ENCODE measurements at places on chromosomes 3 and 15.

DNA sequence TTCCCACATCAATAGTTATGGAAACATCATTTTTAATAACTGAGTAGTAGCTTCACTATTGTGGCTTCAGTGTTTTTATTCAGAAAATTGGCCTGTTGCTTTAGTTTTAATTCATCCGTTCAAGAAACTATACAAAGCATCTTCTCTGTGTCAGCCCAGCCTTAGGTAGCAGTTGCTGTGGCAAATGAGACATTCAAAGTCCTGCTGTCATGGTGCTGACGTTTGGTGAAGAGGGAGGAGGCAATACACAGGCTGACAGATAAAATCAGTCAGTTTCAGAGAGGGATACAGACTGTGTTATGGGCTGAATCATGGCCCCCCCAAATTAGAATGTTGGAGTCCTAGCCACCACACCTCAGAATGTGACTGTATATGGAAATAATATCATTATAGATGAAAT is 56.5 kb downstream of the SLC7A14 start:
- peaks cover 12% of the 10 kb centered on the region for H3K27me3 ChIP-seq
- no peak overlapping the region for H3K4me3 ChIP-seq
- DNase-seq = no peak

- no peaks in the 10 kb centered on the region for H3K27me3 ChIP-seq
- DNase-seq = no peak
- H3K27ac ChIP-seq = no peak overlapping the region
Observed at GRCh38 chr3:53331871-53332270, 15.5 kb downstream of the DCP1A start.

DNA sequence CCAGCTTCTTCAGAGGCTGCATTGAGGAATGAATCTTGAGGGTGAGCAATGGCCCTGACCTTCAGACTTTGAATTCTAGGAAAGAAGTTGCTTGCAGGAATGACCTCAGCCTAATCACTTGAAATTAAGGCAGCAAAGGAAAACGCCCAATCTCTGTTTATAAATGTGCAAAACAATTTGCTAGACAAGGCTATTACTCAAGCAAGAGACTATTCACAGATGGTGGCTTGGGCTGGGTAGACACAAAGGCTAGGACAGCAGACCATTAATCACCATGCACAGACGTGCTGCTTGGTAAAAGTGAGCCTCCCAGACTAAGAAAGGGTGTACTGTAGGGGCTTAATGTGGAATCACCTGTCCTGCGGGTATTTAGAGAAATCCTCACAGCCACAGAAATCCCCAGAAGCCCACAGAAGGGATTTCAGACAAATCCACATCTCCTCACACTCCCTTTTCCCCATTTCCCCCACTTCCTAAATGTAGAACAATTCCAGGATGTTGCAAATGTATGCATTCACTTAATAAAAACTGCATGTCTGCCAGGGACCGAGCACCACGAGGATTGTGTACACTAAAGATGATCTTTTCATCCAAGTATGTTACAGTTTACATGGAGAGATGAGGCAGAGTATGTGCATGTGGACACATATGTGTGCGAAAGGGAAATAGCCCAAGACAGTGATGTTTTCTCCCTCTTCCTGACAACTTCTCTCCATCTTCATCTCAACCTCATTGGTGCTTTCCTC is 259.5 kb downstream of the THSD4 start:
- H3K36me3 ChIP-seq = peaks cover 11% of the 10 kb centered on the region
- H3K4me1 ChIP-seq = peaks cover 23% of the 10 kb centered on the region
- no peak overlapping the region for H3K27ac ChIP-seq
- no peak for DNase-seq

DNA sequence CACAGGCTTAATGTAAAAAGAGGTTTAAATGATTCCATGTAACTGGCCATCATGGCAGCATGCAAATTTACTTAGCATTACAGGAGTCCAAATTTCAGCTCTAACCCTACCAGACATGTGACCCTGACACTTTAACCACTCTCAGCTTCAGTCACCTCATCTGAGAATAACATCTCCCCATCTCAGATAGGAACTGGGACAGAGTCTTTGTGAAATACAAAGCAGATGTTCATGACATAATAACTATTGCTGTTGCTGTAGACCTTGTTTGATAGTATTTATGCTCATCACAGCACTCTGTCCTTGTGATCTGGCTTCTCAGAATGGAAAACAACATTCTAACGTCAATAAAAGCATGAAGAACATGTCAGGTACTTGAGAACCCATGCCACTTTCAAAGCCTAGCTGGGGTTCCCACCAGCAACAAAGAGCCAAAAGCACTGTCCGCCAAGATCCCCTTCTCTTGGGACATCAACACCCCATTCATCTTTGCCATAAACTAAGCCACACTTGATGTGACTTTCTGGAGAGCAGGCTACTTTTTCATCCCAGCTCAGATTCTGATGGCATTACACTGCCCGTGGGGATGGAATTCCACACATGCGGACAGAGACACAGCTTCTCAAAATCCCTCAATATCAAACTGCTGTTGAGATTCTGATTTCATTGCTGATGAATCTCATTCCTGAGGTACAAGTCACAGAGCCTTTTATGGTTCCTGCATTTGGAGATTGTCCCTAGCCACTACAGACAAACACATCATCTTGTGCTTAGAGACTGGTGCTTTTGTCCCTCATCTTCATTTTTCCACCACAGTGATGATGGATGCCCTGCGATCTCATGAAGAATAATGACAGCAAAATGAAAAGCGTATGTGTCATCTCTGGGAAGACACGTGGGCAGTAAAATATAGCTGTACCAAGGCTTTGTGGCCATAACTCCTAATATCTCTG is 202.7 kb downstream of the TNIK start:
- peaks cover 34% of the 10 kb centered on the region for H3K36me3 ChIP-seq
- no peaks in the 10 kb centered on the region for H3K27me3 ChIP-seq
- H3K27ac ChIP-seq = peak overlapping the region; percentile 97
- no peak for DNase-seq
- H3K4me1 ChIP-seq = peaks cover 85% of the 10 kb centered on the region

DNA sequence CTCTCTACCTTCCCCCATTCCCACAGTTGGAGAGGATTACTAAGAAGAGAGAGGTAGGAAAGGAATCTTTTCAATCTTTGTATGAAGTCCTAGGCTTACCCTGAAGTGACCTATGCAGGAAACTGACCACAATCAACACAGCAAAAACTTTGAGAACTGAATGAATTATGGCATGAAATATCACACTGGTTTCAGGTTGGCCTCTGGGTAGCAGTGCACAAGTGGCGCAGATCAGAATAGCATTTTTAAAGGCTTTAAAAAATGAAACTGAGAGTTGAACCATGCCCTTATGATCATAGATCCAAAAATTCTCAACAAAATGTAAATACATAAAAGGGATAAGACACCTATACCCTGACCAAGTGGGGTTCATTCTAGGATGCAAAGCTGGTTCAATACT is 198.9 kb downstream of the CPNE4 start:
- H3K4me3 ChIP-seq = no peak overlapping the region
- H3K27me3 ChIP-seq = no peaks in the 10 kb centered on the region
- H3K27ac ChIP-seq = no peak overlapping the region
- no peaks in the 10 kb centered on the region for H3K4me1 ChIP-seq
- no peak for DNase-seq

GRCh38 chr3:33729993-33730392 is 11.9 kb upstream of the CLASP2 start:
- H3K4me1 ChIP-seq = no peaks in the 10 kb centered on the region
- no peak overlapping the region for H3K27ac ChIP-seq
- H3K27me3 ChIP-seq = peaks cover 5% of the 10 kb centered on the region
- DNase-seq = no peak
- peaks cover 3% of the 10 kb centered on the region for H3K36me3 ChIP-seq

DNA sequence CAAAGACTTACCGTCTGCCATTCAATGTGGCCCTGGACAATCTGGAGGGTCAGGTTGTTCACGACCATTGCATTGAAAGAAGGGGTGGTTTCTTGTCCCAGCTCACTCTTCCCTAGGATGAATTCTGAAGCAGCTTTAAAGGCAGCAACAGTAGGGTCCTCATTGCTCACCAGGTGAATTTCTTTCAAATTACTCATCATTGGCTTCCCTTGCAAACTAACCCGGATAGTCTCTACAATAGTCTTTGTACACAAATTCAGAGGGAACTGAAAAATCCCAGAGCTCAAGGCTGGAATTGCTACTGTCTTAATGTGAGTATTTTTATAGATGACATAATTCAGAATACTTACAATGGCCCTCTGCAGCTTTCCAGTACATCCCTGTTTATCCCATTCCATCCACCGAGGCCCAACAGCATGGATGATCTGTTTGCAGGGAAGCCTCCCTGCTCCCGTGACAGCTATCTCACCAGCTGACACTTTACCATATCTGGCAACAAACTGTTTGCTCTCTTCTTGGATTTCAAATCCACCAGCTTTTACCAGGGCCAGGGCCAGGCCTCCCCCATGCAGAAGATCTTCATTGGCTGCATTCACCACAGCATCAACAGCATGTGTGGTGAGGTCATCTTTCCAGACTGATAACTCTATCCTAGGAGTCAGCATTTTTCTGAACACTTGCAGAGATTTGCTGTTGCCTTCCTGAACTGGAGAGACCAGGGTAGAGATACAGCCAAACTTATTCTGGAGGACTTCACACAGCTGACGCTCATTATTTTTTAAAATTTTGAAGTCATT is 8.6 kb downstream of the PARP9 start:
- no peak overlapping the region for H3K27ac ChIP-seq
- no peak for DNase-seq
- H3K4me3 ChIP-seq = no peak overlapping the region
- no peaks in the 10 kb centered on the region for H3K27me3 ChIP-seq
- H3K4me1 ChIP-seq = peaks cover 16% of the 10 kb centered on the region

- H3K36me3 ChIP-seq = no peaks in the 10 kb centered on the region
- no peak for DNase-seq
- peaks cover 20% of the 10 kb centered on the region for H3K4me1 ChIP-seq
- H3K27ac ChIP-seq = no peak overlapping the region
- no peaks in the 10 kb centered on the region for H3K27me3 ChIP-seq
- no peak overlapping the region for H3K4me3 ChIP-seq
Observed at GRCh38 chr3:57816471-57817095, 60.5 kb downstream of the SLMAP start.

DNA sequence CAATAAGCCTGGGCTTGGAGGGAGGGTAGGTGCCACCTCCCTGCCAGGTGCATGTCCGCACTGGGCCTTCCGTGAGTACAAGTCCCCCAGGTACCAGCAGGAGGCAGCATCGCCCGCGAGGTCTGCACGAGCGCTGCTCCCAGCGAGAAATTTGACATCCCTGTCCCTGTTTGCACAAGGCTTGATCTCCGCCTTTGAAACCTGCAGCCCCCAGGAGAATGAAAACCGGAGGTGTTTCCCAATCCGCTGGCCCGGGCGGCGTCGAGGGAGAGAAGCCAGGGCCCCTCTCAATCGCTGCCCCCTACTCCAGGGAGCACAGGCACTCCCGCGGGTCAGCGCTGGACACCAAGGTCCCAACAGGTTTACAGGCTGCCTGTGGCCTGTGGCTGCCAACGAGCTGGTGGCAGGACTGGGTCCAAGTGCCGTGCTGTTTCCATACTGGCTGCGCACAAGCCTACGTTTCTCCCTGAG is 961 bp downstream of the HAPLN3 start:
- peaks cover 4% of the 10 kb centered on the region for H3K36me3 ChIP-seq
- peak overlapping the region; percentile 26 for H3K27ac ChIP-seq
- H3K4me3 ChIP-seq = peak overlapping the region; percentile 90
- peaks cover 17% of the 10 kb centered on the region for H3K4me1 ChIP-seq

DNA sequence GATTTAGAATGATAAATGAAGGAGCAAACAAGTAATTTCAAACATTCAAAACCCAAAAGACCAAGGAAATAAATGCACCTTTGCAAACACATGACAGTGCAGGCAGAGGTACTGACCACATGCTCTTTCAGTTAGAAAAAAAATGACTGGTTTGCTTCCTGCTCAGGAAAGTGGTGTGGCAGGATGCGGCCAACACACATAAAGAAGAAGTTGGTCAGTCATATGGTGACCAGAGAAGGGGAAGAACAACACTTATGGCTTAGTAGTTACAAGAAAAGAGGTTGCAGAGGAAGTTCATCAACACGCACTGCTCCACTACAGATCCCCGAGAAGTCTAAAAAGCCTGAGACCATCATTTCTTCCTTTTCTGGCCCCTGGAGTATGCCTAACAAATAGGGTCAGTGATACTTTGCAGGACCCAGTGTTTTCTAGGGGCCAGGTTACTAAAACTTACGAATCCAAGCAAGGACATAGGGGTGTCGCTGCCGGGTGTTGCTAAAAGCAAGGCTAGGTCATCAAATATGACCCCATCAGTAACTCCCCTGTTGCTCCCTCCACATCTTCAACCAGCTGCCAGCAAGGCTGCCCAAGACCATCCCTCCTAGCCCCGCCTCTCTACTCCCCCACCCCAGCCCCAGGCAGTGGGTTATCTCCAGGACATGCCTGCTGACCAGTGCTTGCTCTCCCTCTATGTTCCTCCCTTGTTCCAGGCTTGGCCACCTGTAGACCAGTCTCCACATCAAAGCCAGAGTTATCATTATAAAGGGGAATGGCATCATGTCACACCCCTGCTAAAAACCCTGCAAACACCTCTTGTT is 11.2 kb downstream of the ATP8B4 start:
- H3K4me3 ChIP-seq = peak overlapping the region; percentile 81
- peaks cover 77% of the 10 kb centered on the region for H3K4me1 ChIP-seq
- peak overlapping the region; percentile 91 for H3K27ac ChIP-seq
- H3K27me3 ChIP-seq = no peaks in the 10 kb centered on the region

- H3K4me1 ChIP-seq = no peaks in the 10 kb centered on the region
- peaks cover 32% of the 10 kb centered on the region for H3K36me3 ChIP-seq
- H3K27me3 ChIP-seq = no peaks in the 10 kb centered on the region
- no peak overlapping the region for H3K27ac ChIP-seq
- no peak for DNase-seq
Observed at GRCh38 chr3:67415511-67415910, 238.9 kb downstream of the SUCLG2 start.

DNA sequence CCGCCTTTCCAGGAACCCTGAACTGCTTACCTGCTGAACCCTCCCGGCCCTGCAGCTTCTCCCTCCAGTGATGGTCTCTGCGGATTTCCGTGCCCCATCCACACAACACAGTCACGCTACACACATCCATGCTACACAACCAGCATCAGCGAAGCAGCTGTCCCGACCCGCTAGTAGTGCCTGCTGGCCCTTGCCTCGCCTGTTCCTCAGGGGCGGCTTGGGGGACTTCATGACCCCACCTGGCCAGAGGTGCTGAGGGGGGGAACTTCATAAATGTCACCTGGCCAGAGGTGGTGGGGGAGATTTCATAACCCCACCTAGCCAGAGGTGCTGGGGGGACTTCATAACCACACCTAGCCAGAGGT is 530 bp upstream of the TUBGCP5 start:
- H3K4me1 ChIP-seq = peaks cover 18% of the 10 kb centered on the region
- peaks cover 9% of the 10 kb centered on the region for H3K36me3 ChIP-seq
- peak overlapping the region; percentile 86 for H3K27ac ChIP-seq
- H3K27me3 ChIP-seq = no peaks in the 10 kb centered on the region
- no peak for DNase-seq

- H3K27ac ChIP-seq = peak overlapping the region; percentile 24
- peaks cover 14% of the 10 kb centered on the region for H3K4me1 ChIP-seq
Observed at GRCh38 chr3:136819392-136819730, 435 bp downstream of the SLC35G2 start.

- H3K4me1 ChIP-seq = no peaks in the 10 kb centered on the region
- no peak for DNase-seq
- no peak overlapping the region for H3K27ac ChIP-seq
Observed at GRCh38 chr3:143901105-143901504, 52.8 kb upstream of the SLC9A9 start.

GRCh38 chr3:53978386-53978785 is 86.7 kb upstream of the SELENOK start:
- DNase-seq = no peak
- H3K4me1 ChIP-seq = peaks cover 2% of the 10 kb centered on the region
- no peak overlapping the region for H3K27ac ChIP-seq
- no peaks in the 10 kb centered on the region for H3K27me3 ChIP-seq
- H3K36me3 ChIP-seq = no peaks in the 10 kb centered on the region

Measured in T-helper 2 cell treated with Interferon-gamma antibody and Interleukin-4, amounts not matched to agents 5 μg/mL and 100 μg/mL, for 36 hours (primary cell).